Effector memory CD8-positive, alpha-beta T cell (primary cell): ENCODE measurements at places on chromosomes 4 and X.

DNA sequence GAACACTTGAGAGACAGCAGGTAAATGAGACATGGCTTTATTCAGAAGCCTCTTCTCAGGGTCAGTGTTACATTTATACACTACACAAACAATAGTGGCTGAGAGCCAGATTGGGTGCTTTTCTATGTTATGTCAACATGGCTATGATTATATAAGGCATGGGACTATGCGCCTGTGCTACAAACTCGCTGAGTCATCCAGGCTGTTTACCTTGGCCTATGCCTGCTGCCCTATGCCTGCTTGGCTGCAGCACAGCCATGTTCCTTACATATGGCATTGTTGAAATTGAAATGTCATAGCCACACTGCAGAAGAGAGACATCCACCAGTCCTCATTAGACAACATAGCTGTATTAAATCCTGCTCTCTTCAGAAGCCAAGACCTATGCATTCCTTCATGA, 236.3 kb upstream of the NWD2 start:
- no peak for DNase-seq

- DNase-seq, result no peak
Observed at GRCh38 chr4:154189346-154189745, 302.3 kb downstream of the DCHS2 start.

GRCh38 chrX:10979956-10980355, 131.2 kb upstream of the HCCS start:
- no peak for DNase-seq

GRCh38 chr4:182806259-182807252, 110.6 kb downstream of the DCTD start:
- DNase-seq, result peak; percentile 46

- DNase-seq, result no peak
Observed at GRCh38 chrX:136143711-136144110, 3.6 kb upstream of the FHL1 start.

- no peak for DNase-seq
Observed at GRCh38 chrX:38699121-38699520, 102.1 kb upstream of the MID1IP1 start.
